Large intestine (tissue), 12 donors: ENCODE measurements at places on chromosomes 4 and X.
A peak's percentile ranks its signal among the peaks of the same experiment; 100 is the strongest.

- DNase-seq = no peak
These were observed 636.6 kb downstream of the MID1IP1 start for GRCh38 chrX:39437670-39438441.

- DNase-seq = peak; percentile 33
These were observed 1577.0 kb upstream of the TENM3 start for GRCh38 chr4:180665994-180666824.

DNA sequence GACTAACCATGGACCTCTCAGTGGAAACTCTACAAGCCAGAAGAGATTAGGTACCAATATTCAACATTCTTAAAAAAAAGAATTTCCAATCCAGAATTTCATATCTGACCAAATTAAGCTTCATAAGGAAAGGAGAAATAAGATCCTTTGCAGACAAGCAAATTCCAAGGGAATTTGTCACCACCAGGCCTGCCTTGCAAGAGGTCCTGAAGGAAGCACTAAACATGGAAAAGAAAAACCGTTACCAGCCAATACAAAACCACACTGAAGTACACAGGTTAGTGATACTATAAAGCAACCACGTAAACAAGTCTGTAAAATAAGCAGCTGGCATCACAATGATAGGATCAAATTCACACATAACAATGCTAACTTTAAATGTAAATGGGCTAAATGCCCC is 156.6 kb downstream of the FAM13A start:
- DNase-seq = no peak

DNA sequence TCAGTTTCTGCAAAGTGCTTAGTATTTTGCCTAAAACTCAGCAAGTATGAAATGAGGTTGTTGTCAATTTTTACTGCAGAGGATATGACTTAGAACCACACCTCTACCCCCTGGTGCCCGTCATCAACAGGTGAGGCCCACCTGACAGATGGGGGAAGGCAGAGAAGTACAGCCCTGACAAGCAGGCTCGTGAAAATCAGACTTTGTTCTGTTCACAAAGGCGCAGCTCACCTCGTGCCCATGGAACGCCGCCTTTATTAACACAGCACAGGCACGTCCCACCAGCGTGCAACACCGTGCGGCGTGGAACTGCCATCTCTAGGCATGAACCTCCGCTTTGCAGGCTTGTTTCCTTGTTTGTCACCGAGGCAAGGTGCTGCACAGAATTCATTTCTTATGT is 13.3 kb downstream of the CYP4V2 start:
- DNase-seq = peak; percentile 98

- DNase-seq = no peak
These were observed 9.7 kb downstream of the PPEF2 start for GRCh38 chr4:75892508-75892907.

DNA sequence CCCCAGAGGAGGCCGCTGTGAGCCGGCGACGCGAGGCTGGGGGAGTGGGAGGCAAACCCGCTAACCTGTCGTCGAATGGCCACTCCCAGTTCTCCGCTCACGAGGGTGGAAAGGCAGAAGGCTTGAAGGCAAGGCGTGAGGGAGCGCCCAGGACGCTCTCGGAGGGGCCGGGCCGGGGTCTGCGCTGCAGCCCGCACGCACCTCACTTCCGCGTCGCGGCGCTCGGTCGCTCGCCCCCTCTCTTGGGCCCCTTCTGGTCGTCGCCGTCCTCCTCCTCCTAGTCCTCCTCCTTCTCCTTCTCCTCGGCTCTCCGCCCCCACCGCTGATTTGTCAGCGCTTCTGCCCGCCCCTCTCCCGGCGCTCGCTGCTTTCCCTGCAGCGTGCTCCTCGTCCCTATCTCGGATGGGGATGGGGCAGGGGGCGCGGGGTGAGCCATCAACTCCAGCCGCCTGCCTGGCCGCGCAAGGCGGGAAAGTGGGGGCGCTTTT is at the start of gene SNCA:
SNCA (minus strand) TSS at position 265 of the 488 bp plus-strand sequence. CDS start 1,494 bp downstream, outside the sequence.
- peak; percentile 76 for DNase-seq

GRCh38 chr4:175970072-175970471 is 95.6 kb upstream of the WDR17 start:
- no peak for DNase-seq

GRCh38 chr4:80054375-80054774 is 18.7 kb downstream of the ANTXR2 start:
- DNase-seq = no peak

DNA sequence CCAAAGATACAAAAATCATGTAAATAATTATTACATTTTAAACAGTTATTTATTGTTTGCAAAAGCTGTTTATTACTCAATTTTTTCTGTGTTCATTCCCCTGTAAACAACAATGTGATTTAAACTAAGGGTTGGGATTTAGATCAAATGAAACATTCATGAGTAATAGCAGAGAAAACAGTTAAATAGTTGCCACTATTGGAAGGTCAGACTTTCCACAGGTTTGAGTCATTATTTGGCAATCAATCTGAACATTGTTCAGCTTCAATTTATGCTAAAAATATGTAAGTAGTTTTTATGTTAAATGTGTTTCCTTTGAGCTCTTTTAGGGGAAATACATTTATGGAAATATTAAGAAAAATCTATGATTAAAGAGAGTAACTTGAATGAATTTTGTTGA is 144.9 kb downstream of the STIM2 start:
- no peak for DNase-seq

DNA sequence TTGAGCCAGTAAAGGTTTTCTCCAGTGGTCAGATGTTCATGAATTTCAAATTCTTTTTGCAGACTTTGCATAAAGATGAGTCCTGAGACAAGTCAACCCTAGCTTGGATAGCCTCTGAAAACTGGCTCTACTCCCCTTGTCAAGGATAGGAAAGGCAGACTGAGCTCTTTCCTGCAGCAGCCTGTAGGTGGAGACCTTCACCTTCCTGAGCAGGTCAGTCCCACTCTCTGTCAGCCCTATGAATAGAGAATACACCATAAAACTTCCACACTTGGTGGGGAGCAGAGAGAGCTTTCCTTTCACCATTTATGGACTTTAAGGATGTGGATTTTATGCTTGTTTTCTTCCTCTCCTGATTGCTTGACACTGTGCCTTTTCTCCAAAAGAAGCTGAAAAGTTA is 41.9 kb downstream of the PCDH19 start:
- DNase-seq = no peak

DNA sequence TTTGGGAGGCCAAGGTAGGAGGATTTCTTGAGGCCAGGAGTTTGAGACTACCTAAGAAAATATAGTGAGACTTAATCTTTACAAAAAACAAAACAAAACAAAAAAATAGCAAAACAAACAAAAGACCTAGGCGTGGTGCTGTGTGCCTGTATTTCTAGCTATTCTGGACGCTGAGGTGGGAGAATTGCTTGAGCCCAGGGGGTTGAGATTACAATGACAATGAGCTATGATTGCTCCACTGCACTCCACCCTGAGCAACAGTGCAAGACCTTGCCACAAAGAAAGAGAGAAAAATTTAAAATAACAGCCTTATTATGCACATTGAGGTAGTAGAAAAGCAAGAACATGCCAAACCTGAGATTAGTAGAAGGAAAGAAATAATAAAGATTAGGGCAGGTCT is 657.7 kb downstream of the PDHA2 start:
- DNase-seq = no peak

GRCh38 chrX:39158801-39159657 is 357.8 kb downstream of the MID1IP1 start:
- DNase-seq = no peak

DNA sequence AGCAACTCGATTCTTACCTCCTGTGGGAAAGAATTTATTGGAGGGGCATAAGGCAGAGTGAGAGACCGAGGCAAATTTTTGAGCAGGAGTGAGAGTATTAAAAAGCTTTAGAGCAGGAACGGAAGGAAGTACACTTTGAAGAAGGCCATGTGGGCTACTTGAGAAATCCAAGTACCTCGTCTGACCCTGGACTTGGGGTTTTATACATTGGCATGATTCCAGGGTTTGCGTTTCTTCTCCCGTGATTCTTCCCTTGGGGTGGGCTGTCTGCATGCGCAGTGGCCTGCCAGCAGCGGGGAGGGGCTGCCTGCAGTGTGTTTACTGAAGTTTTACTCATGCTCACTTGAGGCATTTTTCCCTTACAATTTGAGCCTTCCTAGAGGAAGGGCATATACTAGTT is 3.4 kb downstream of the GALNT7 start:
- no peak for DNase-seq

DNA sequence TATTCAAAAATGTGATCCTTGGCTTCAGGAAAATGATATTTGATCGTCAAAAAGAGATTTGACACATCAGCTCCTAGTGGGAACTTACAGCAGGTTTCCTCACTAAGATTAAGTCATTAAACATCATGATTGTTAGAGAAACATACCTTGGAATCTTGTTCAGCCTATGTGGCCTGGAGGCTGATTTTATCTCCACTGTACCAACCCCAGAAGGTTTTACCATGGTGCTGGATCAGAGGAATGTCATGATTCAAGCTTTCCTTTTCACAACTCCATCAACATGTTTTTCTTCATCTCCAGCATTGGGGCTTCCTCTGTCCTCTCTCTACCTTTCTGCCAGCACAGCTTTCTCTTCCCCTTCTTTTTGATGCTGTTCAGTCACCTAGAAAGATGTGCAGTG is 68.4 kb upstream of the MID1IP1 start:
- DNase-seq = no peak

DNA sequence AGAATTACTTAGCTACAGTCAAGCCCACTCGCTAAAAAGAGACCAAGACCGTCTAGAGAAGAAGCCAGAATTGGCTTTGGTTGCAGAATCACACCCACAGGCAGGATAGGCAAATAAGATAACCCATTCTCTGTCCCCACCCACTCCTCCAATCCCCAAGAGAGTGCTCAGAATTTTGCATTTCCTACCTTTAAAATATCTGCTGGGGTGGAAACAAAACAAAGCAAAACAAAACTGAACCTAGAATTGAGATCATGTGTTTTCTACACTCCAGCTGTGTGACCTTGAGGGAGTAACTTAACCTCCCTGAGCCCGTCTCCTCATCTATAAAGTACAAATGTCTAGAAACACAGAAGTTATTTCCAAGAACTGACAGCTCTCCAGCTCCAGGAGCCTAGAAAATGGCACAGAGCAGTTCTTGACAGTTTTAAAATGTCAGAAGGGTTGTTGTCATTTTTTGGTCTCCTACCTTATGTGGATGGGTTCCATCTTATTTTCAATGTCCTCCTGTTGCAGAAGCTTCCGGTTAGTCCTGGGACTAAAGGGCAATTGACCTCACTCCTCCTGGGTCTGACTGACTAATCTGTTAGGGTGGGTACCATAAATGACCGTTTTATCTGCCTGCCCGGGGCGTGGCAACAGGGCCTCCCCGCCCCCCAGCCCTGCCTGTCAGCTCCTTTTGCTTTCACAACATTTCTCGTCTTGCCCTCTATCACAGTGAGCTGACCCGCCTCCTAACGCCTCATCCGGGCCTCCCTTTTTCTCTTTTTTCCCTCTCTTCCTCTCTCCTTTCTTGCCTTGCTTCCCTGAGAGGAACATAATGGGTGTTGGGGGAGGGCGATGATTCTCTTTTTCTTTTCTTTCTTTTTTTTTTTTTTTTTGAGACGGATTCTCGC is 114.0 kb downstream of the RBM47 start:
- DNase-seq = peak; percentile 93

GRCh38 chr4:142347241-142347640 is 498.9 kb downstream of the INPP4B start:
- DNase-seq = peak; percentile 88

DNA sequence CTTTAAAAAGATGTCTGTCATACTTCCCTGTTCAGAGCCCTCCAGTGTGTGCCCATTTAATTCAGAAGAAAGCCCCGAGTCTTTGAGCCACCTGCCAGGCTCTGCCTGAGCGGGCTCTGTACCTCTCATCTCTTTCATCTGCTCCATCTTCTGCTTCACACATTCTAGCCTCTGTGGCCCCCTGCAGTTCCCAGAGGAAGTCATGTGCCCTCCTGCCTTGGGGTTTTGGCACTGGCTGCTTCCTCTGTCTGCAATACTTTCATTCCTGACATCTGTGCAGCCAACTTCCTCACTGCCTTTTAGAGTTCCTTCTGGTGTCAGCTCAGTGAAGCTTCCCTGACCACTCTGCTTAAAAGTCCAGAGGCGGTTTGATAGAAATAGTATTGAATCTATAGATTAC is 6.2 kb upstream of the STK32B start:
- DNase-seq = no peak

GRCh38 chrX:150465326-150465725 is 102.2 kb downstream of the MAMLD1 start:
- DNase-seq = no peak

DNA sequence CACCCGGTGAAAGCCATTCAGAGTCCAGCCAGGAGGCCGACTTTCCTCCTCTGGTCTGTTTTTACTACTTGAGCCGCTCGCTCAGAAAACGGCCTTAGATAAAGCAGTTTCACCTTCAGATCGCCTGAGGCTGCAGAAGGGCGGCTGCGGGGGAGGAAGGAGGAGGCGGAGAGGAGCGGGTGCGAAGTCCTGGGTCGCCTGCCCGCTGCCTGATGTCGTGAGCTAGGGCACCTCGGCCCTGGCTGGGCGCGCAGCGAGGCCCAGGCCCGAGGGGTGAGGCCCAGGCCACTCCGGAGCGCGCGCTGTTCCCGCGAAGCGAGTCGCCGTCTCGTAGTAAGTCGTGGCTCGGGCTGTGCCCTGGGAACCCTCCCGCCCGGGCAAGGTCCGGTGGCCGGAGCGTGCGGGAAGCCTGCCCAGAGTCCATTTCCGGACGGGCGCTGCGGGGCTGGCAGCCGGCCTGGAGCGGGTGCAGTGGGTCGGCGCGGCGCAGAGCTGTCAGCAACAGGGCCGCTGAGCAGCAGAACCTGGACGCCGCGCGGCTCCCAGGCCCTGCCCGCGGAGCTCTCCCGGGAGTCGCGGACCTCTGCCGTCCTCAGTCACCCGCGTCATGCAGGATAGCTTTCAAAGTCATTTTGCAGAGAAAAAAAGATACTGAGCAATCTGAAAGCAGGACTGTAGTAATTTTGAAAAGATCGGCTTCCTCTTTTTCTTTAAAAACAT is 18.6 kb downstream of the TRIM2 start:
- DNase-seq = peak; percentile 90

GRCh38 chrX:149470955-149471354 is 34.2 kb downstream of the IDS start:
- DNase-seq = peak; percentile 35

DNA sequence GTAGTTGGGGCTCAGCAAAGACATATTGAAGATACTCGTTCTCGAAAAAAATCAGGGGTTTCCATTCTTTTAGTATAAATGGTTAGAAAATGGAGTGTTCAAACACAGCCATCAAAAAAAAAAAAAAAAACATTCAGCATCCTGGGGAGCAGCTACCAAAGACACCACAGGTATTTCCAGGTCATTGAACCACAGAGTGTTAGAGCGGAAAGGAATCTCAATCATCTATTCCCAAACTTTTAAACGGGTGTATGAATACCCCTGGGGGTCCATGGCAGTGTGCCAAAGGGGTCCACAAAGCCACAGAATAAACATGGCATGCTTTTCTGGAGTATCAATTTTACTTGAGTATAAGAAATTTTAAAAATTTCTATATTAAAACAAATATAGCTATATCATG is 6.9 kb upstream of the FGF16 start:
- no peak for DNase-seq

- peak; percentile 69 for DNase-seq
These were observed 23.6 kb upstream of the TBC1D14 start for GRCh38 chr4:6885953-6886557.
